Activated naive CD4-positive, alpha-beta T cell treated with Interleukin-2 at 50 U/mL for 16 hours (primary cell): ENCODE measurements at places on chromosomes 3 and 15.

GRCh38 chr3:19885468-19885867 lies 48.5 kb downstream of the EFHB start:
- no peak for DNase-seq

DNA sequence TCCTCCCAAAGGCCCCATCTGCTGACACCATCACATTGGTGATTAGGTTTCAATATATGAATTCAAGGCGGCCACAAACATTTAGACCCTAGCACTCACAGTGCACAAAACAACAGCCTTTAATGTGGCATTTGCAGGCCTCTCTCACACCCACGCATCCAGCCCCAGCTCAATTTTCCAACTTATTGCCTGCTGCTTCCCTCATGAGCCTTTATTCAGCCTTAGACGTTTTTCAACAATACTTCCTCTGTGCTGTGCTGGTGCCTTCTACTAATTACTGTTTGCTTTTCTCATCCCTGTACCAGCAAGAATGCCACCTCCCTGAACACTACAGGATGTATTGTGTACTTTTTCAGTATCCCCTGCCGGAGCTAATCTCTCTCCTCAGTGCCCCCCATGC lies 334.6 kb downstream of the GABRB3 start:
- DNase-seq, result no peak

- no peak for DNase-seq
Observed at GRCh38 chr15:73777741-73778140, 24.6 kb upstream of the INSYN1 start.

DNA sequence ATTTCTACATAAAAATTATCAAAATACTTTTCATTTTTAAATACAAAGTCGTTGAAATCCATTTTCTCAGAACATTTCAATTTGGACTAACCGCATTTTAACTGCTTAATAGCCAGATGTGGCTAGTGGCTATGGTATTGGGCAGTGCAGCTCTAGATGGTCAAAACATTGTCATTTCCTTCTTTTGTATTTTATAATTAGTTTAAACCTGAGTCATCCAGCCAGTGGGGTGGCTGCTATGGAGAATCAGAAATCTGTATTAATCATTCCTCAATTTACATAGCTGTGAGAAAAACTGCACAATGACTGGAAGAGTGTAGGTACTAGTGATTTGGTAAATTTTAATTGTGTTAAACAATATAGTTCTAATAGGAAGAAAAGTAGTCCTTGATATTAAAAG lies 245.3 kb downstream of the PDZRN3 start:
- DNase-seq, result no peak

DNA sequence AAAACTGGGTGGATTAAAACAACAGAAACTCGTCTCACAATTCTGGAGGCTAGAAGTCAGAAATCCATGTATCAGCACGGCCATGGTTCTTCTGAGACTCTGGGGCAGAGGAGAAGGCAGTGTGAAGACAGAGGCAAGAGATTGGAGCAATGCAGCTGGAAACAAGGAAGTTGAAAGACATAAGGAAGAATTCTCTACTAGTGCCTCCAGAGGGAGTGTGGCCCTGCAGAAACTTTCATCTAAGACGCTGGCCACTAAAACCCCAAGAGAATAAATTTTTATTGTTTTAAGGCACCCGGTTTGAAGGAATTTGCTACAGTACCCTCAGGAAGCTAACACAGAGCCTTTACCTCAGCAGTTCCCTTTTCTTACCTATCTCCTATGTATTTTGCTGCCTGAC lies 1012.2 kb upstream of the CADM2 start:
- no peak for DNase-seq
